ENCODE measurements at places on chromosomes 4 and X.

DNA sequence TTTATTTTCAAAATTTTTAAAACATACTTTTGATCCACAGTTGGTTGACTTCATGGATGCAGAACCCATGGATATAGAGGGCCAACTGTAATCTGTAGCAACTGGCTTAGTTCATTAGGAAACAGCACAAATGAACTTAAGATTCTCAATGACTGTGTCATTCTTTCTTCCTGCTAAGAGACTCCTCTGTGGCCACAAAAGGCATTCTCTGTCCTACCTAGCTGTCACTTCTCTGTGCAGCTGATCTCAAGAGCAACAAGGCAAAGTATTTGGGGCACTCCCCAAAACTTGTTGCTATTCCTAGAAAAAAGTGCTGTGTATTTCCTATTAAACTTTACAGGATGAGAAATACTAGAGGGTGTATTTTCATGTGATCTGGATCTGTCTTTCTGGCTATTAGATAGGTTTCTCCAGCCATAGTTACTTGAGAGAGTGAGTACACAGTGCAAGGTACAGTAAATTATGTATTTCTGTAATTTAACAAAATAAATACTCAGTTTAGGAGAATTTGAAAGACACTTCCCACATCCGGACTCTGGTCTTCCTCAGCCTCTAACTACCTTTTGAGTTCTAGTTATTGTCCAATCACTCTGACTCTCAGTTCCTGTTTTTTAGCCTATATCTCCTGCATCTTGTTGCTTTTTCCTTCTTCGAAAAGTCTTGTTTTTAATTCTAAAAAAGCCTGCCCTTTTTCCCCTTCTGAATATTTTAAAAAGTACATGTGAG is 21.8 kb downstream of the TLR2 start:
- no peak for DNase-seq

DNA sequence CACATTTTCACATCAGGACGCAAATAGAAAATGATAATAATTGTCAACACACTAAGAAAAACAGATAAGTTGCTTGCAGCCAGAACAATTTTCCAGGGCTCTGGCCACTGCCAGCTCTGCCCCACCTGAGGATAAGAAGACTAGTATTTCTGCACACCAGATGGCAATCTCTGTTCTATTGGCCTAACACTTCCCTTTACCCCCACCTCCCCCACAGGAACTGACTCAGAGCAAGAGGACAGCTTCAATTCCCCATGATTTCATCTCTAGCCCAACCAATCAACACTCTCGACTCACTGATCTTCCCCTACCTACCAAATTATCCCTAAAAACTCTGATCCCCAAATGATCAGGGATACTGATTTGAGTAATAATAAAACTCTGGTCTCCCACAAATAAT is 164.0 kb downstream of the SMARCA1 start:
- no peak for DNase-seq

DNA sequence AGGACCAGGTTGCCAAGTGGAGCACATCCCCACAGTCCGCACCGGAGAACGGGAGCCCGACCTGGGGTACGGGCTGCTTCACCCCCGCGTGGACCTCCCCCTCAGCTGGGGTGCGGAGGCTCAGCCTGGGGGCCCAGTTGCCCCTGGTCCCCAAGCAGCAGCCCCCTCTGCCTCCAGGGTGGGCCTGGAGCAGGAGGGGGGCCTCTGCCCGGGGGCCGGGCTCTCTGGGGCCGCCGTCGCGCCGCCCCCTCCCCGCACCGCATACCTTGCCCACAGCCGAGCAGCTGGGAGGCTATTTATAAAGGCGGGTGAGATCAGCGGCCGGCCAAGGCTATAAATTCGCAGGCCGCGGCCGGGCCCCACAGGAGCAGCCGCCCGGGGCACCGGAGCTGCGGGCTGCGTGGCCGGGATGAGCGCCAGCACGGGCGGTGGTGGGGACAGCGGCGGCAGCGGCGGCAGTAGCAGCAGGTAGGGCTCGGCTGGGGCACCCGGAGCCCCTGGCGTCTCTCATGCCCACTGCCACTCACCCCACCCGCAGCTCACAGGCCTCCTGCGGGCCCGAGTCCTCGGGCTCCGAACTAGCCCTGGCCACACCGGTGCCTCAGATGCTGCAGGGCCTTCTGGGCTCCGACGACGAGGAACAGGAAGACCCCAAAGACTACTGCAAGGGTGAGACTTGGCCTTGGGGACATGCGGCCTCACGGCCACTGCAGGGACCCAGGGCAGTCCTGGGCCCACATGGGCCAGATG is at the start of gene SRPK3:
Gene SRPK3 (plus strand): TSS at position 364 of the 750 bp plus-strand sequence. CDS start 46 bp downstream, at position 410.
- DNase-seq = no peak

GRCh38 chrX:145405012-145405411 is 157.7 kb downstream of the SPANXN1 start:
- DNase-seq = no peak

DNA sequence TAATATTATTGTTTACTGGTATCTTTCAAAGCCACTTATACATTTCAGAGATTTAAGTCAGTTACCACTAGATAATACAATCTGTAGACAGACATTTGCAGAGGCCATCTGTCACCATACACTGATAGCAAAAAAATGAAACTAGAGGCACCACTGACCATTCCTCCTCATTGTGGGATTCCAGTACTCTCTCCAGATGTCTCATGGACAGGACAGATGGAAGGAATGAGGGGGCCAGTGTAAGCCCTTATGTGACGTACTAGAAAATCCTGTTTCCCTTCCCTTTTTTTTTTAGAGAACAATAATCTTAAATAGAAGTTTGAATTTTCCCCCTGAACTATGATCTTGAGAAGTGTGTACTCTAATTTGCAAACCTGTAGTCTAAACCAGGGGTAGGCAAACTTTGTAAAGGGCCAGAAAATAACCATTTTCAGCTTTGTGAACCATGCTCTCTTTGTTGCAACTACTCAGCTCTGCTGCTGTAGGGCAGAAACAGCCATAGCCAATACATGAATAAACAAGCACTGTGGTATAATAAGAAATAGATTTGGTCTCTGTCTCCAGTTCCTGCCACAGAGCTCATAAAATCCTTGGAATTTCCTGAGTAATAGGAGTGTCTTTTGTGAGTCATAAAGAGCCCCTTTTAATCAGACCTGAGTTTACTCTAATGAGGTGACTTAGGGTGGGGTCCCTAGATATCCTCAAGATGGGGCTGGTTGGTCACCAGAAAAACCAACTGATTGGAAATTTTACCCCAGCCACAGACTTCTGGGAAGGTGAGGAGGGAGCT is 90.4 kb downstream of the MOSPD2 start:
- no peak for DNase-seq

DNA sequence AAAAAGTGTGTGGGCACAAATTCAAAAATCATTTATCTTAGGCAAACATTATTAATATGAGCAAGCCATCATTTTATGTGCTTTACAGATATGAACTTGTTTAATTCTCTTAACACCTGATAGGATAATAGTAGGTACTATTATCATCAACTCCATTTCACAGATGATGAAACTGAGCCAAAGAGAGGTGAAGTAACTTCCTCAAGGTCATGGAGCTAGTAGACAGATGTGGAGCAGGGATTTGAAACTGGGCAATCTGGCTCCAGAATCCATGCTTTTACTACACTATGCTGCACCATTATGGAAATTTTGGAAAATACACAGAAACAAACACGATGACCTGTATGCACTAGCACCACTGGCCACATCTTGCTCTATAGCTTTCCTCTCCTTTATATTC is 1.0 kb upstream of the PIN4 start:
- no peak for DNase-seq

GRCh38 chr4:19531906-19532848 is 719.5 kb upstream of the SLIT2 start:
- DNase-seq = no peak

Data from cerebellar nuclear complex (tissue), 1 donor.